HepG2 (cell line): ENCODE measurements at places on chromosomes 7 and 10. TPM values are rescaled to one million over a fixed set of nuclear protein-coding genes. Genes with fewer than 3 reads are reported as not detected.

MAD1L1 gene
- 53.3 and 64.7 TPM in 2 replicates for total RNA-seq

NCAPG2 gene
- total RNA-seq: 30.7 and 46.3 TPM in 2 replicates

PPP1R9A gene
- 18.2 and 31.9 TPM in 2 replicates for total RNA-seq

PTER gene
- 6.1 and 8.6 TPM in 2 replicates for total RNA-seq

ADIRF gene
- 0.40 and 0.44 TPM in 2 replicates for total RNA-seq

CC2D2B gene
- total RNA-seq: 0.20 and 0.22 TPM in 2 replicates

OR2A42 gene
- not detected in 2 replicates for total RNA-seq

CALCR gene
- not detected in 2 replicates for total RNA-seq

NPSR1 gene
- total RNA-seq: not detected in 2 replicates

OGDH gene
- 25.4 and 28.1 TPM in 2 replicates for total RNA-seq

IDI2 gene
- not detected in 2 replicates for total RNA-seq

CYP17A1 gene
- 0.13 and 0.14 TPM in 2 replicates for total RNA-seq

ZSCAN25 gene
- 16.3 and 16.8 TPM in 2 replicates for total RNA-seq

CDC14C gene
- total RNA-seq: 0.09 TPM in 1 of 2 replicates, not detected in the other

C10orf143 gene
- total RNA-seq: 0.84 and 0.91 TPM in 2 replicates

INMT gene
- not detected in 2 replicates for total RNA-seq

HOXA4 gene
- 1.8 and 2.4 TPM in 2 replicates for total RNA-seq

GTF2I gene
- 120 and 125 TPM in 2 replicates for total RNA-seq
